ENCODE measurements at places on chromosomes 1 and 21.
A peak's percentile ranks its signal among the peaks of the same experiment; 100 is the strongest.

DNA sequence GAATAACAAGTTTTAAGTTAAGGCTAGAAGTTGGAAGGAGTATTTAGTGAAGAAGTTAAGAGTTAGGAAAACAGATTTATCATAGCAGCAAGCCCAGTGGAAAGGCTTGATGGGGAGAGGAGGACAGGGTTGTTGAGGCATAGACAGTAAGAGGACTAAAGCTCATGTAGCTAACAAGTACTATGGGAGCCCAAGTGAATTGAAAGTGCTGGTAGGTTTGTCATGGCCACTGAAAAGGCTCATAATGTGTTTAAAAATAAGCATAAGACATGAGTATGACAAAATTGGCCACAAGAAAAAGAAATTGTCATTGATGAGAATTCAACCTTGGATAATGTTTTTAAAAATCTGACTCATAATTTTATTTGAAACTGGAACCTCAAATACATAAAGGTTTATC lies 49.2 kb upstream of the CRB1 start:
- DNase-seq: no peak

GRCh38 chr1:63255153-63255552 lies 67.2 kb upstream of the FOXD3 start:
- no peak for DNase-seq

- DNase-seq: peak; percentile 87
Observed at GRCh38 chr1:67832737-67833601, at the start of gene GNG12. Gene GNG12, minus strand, starts transcription at chr1:67833467. Its CDS starts 125,781 bp downstream, at chr1:67707686.

GRCh38 chr1:172898866-172899265 lies 151.9 kb downstream of the TNFSF18 start:
- no peak for DNase-seq

DNA sequence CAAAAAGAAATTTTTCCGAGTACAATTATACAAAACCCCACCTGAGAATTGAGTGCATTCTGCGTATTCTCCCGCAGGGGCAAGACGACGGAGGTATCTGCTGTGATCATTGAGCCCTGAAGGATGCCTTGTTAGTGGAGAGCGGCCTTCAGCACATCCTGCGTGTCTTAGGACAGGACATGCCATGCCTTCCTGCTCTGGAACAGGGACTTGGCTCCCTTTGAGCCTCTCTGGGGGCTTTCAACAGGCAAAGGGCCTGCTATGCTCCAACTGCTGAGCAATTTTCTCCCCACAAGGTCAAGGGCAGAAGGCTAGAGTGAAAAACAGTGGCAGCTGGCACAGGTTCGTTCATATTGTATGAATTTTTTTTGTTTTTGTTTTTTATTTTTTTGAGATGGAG lies 52.4 kb downstream of the TOR1AIP2 start:
- DNase-seq: no peak

DNA sequence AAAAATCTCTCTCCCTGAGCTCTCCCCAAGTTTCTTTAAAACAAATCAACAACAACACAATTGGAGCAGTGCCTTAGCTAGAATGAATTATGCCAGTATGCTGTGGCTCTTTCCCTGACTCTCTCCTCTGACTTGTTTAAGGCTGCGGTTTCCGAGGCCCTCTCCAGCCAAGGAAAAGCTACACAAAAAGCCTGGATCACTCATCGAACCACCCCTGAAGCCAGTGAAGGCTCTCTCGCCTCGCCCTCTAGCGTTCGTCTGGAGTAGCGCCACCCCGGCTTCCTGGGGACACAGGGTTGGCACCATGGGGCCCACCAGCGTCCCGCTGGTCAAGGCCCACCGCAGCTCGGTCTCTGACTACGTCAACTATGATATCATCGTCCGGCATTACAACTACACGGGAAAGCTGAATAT lies 1.9 kb downstream of the S1PR1 start:
- DNase-seq: peak; percentile 93

DNA sequence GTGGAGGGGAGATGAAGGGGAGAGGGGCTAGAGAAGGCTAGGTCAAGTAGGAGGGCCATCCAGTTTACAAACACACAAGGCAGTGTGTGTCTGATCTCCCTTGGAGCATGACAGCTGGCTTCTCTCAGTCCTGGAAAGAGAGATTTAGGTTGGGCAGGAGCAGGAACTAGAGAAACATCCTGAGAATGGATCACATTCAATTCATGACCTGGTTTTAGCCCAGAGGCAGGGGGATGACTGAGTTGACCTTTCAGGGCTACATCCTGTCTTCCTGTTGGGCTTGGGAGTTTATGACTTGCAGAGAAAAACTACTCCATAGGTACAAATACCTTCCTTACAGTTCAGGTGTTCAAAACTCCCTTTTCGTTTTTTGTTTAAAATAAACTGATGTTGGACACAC lies 97.0 kb downstream of the IGSF21 start:
- DNase-seq: peak; percentile 14

All from NCI-H82 (cell line).